ENCODE measurements at places on chromosomes 3 and 15. TPM values are rescaled to one million over a fixed set of nuclear protein-coding genes. Genes with fewer than 3 reads are reported as not detected.

SNX22 gene
- total RNA-seq = 0.21 TPM

ECT2 gene
- 73.4 TPM for total RNA-seq

CEP152 gene
- total RNA-seq = 38.4 TPM

GRCh38 chr15:63353887-63354286 is 27.8 kb downstream of the CA12 start:
- H3K36me3 ChIP-seq = no peaks in the 10 kb centered on the region
- no peak overlapping the region for H3K4me3 ChIP-seq

- H3K4me3 ChIP-seq = no peak overlapping the region
- H3K27ac ChIP-seq = no peak overlapping the region
- peaks cover 3% of the 10 kb centered on the region for H3K4me1 ChIP-seq
These were observed 14.1 kb downstream of the ST3GAL6 start for GRCh38 chr3:98777286-98777685.

- no peak overlapping the region for H3K4me3 ChIP-seq
- H3K27ac ChIP-seq = no peak overlapping the region
- no peaks in the 10 kb centered on the region for H3K4me1 ChIP-seq
- no peak for DNase-seq
These were observed 873.9 kb downstream of the MCTP2 start for GRCh38 chr15:95105229-95105628.

DNA sequence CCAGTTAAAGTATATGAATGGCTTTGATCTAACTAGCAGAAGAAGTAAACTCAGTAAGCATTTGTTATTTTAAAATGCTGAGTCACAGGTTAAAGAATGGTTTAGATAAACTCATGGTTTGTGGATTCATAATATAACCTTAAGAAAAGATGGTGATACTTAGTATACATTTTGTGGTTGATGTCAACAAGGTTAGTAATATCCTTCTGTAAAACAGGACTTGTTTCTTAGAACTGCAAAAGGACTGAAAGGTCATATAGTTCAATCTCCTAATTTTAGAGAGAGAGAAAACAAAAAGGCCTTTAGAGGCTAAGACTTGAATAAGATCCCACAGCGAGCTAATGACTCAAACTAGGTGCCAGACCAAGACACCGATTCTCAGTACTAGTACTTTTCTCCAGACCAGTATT is 50.0 kb downstream of the STRIT1 start:
- no peaks in the 10 kb centered on the region for H3K27me3 ChIP-seq
- H3K4me3 ChIP-seq = no peak overlapping the region
- no peaks in the 10 kb centered on the region for H3K4me1 ChIP-seq
- no peaks in the 10 kb centered on the region for H3K36me3 ChIP-seq
- no peak overlapping the region for H3K27ac ChIP-seq
- no peak for DNase-seq

- H3K4me1 ChIP-seq = no peaks in the 10 kb centered on the region
- no peak for DNase-seq
- H3K27ac ChIP-seq = no peak overlapping the region
- H3K36me3 ChIP-seq = no peaks in the 10 kb centered on the region
These were observed 118.3 kb upstream of the KCNH8 start for GRCh38 chr3:19029837-19030521.

DNA sequence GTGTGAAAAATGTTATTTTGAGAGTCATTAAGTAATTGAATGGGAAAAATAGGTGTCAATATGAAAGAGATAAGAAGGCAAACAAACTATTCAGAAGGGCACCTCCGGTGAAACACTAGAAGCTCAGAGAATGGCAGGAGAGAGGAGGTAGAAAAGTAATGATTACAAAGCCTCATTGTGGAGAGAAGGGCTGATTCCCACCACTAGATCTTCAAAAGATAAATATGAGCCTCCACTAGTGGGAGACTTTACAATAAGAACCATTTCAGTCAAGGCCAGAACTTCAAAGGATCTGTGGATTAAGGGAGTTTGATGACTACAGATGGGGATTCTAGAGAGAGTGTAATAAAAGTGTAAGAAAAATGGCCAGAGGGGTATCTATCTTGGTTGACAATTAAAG is 535.6 kb downstream of the NLGN1 start:
- no peak overlapping the region for H3K27ac ChIP-seq
- DNase-seq = no peak
- no peaks in the 10 kb centered on the region for H3K27me3 ChIP-seq

GRCh38 chr3:36891701-36892160 is 53.1 kb downstream of the TRANK1 start:
- peaks cover 29% of the 10 kb centered on the region for H3K4me1 ChIP-seq
- DNase-seq = no peak
- peak overlapping the region; percentile 45 for H3K27ac ChIP-seq
- no peaks in the 10 kb centered on the region for H3K27me3 ChIP-seq
